Mucosa of descending colon (tissue), 3 donors: ENCODE measurements at places on chromosomes 7 and 10.

GRCh38 chr7:96236198-96237039, 85.5 kb downstream of the SLC25A13 start:
- no peak for DNase-seq

- DNase-seq: peak; percentile 80
Observed at GRCh38 chr7:953547-954327, 743 bp downstream of the ADAP1 start.

- no peak for DNase-seq
Observed at GRCh38 chr10:98920807-98921206, 314.8 kb downstream of the HPSE2 start.

GRCh38 chr10:16817125-16818019, at the start of gene RSU1:
Gene RSU1 (minus strand): TSS chr10:16817424. CDS start chr10:16817081, 343 bp downstream.
- peak; percentile 100 for DNase-seq

- DNase-seq: no peak
Observed at GRCh38 chr7:112255388-112255720, 48.9 kb downstream of the ZNF277 start.

GRCh38 chr10:35204650-35205319, 78.1 kb downstream of the CREM start:
- no peak for DNase-seq

GRCh38 chr7:132509643-132510042, 66.6 kb downstream of the PLXNA4 start:
- DNase-seq: no peak

DNA sequence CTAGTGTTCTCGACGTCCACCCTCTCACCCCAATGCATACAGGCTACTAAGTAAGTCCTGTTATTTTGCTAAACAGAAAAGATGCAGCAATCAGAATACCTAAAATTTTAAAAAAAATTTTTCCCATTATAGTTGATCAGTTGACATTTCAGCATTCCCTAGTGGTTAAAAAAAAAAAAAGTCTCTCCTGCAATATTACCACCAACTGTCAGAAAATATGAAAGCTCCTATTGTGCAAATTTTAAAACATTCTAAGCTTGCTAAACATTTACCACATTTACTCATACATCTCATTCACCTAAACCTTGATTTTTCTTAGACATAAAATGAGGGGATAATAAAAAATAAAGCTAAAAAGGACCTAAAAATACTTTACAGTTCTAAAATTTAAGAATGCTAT, 165.6 kb downstream of the AVL9 start:
- no peak for DNase-seq

GRCh38 chr10:72685264-72685921, 6.5 kb upstream of the MCU start:
- DNase-seq: peak; percentile 57

- no peak for DNase-seq
Observed at GRCh38 chr7:7786595-7786994, 68.2 kb upstream of the RPA3 start.

DNA sequence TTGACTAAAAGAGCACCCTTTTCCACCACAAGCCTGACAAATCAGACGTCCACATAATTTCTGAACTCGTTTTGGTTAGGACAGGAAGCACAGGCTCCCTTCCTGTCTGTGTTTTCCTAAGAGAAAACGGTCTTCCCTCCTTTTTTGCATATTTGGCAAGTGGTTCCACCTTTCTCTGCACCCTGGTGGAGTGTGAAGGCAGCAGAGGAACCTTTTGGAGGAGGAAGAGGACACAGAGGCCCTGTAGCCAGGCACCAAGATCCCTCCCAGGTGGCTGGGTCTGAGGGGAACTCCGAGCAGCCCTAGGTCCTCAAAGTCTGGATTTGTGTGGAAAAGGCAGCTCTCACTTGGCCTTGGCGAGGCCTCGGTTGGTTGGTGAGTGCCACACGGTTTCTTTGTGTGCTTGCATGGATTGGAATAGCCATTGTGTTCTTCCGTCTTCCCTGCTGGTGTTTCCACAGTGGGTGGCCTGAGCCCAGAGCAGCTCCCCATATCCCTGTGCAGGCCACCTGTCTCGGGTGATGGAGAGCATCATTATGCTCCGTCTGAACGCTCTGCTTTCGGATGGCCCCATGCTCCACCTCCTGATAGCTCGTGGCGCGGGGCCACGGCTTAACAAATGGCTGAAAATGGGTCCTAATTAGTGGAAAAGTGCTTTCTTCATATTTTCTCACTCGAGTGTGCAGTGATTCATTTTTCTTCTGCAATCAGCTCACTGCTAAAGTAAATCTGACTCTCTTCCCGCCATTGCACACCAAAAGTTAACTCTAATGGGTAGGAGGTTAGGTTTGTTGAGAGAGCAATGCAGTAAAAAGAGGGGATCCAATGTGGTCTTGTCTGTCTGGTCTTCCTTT, 4.2 kb downstream of the IKZF1 start:
- DNase-seq: no peak

- DNase-seq: no peak
Observed at GRCh38 chr10:45452268-45452667, 78.3 kb downstream of the ALOX5 start.

- DNase-seq: no peak
Observed at GRCh38 chr7:112665709-112666108, 124.5 kb downstream of the TMEM168 start.

- DNase-seq: no peak
Observed at GRCh38 chr10:26372513-26373354, 65.4 kb upstream of the APBB1IP start.
